ENCODE measurements at places on chromosomes 11 and 22. TPM values are rescaled to one million over a fixed set of nuclear protein-coding genes. Genes with fewer than 3 reads are reported as not detected.

DNA sequence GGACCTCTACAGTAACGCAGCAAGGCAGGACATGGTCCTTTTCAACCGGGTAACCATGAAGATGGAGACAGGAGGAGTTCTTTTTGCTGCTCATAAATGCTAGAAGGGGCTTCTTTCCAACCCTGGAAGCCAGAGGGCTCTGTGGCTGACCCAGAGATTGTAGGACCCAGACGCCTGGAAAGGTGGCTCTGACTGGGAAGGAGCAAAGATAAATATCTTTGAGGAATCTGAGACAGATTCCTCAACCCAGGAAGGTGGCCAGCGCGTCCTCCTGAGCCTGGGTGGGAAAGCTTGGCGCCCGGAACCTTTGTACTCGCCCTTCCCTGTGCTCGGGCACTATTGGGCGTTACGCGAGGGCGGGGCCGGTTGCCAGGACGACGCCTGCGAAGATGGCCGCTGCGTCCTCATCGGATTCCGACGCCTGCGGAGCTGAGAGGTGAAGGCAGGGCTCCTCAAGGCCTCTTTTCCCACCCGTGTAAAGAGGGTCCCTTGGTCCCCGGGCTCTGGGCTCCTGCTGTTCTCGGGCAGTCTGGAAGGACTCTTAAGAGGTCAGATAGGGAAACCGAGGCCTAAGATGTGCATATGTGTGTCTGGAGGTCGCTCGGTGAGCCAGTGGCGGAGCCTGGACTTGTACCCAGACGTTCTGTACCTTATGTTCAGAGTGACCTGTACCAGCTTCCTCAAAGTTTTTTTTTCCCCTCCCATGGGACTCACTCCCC is at the start of gene BBS1:
Gene BBS1, plus strand, starts transcription at position 365 of the 719 bp plus-strand sequence. Its CDS starts 25 bp downstream, at position 390.
- peaks cover 14% of the 10 kb centered on the region for H3K4me1 ChIP-seq
- H3K27ac ChIP-seq = no peak within 1 kb of the TSS
- H3K4me3 ChIP-seq = peak within 1 kb of the TSS; percentile 85
- peak; percentile 87 for DNase-seq
- H3K27me3 ChIP-seq = no peaks in the 10 kb centered on the region

Gene SNX32
- 0.89 TPM for polyA plus RNA-seq

GRCh38 chr11:134270250-134270714 is 5.9 kb upstream of the GLB1L3 start:
- peaks cover under 1% of the 10 kb centered on the region for H3K4me1 ChIP-seq
- H3K27me3 ChIP-seq = peaks cover 24% of the 10 kb centered on the region
- no peak overlapping the region for H3K27ac ChIP-seq

Gene EHF
- polyA plus RNA-seq = not detected

DNA sequence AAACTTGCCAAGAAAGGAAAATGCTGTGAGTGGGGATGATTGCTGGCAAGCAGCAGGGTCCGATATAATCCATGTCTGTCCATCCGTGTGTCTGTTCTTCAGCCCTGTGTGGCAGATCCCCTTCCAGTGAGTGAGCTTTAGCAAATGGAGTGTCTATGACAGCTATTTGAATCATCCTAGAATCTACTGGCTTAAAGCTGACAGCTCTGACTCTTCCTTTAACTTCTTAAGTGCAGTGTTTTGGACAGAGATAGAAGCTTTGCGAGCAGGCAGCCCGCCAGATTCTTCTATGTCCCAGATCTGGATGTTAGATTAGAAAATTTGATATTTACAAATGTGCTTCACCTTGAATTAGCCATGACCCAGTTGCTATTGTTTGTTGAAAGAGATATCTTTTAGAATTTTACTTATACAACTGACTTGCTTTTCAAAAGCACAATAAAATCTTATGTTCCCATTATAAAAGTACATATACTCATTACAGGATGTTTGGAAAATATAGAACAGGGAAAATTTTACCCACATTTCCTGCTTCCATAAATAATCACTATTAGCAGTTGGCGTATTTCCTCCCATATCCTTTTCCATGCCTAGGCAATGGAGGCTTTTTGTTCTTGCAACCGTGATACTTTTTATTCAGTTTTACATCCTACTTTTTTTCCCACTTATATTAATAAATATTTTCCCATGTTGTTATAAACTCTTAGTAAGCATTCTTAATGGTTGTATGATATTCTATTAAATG is 124.5 kb downstream of the COMMD9 start:
- H3K36me3 ChIP-seq = no peaks in the 10 kb centered on the region
- no peaks in the 10 kb centered on the region for H3K4me1 ChIP-seq
- no peaks in the 10 kb centered on the region for H3K27me3 ChIP-seq
- H3K4me3 ChIP-seq = no peak overlapping the region
- no peak for DNase-seq

- H3K4me3 ChIP-seq = no peak overlapping the region
- H3K27ac ChIP-seq = no peak overlapping the region
- DNase-seq = no peak
- no peaks in the 10 kb centered on the region for H3K4me1 ChIP-seq
- H3K36me3 ChIP-seq = no peaks in the 10 kb centered on the region
Observed at GRCh38 chr11:128948583-128948982, 5.9 kb upstream of the TP53AIP1 start.

DNA sequence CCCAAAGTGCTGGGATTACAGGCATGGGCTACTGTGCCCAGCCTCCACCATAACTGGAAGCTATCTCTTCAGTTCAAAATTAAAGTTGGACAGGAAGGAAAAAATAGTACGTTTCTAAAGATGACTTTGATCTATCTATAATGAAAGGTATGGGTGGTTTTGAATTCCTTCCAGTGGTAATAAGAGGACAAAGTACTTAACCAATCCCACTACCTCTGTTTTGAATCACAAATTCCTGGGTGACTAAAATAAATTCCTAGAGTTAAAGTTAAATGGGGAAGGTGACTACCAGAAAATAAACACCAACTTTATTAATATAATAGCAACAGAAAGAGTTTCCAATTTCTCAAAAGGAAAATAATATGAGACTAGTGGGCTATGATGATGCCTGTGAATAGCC is 9.1 kb downstream of the PHF5A start:
- no peak overlapping the region for H3K4me3 ChIP-seq
- peaks cover 6% of the 10 kb centered on the region for H3K36me3 ChIP-seq
- H3K27me3 ChIP-seq = no peaks in the 10 kb centered on the region
- DNase-seq = no peak
- H3K27ac ChIP-seq = no peak overlapping the region

GRCh38 chr11:100338144-100338840 is 348.8 kb upstream of the ARHGAP42 start:
- DNase-seq = no peak
- no peak overlapping the region for H3K27ac ChIP-seq

- peaks cover 2% of the 10 kb centered on the region for H3K36me3 ChIP-seq
- H3K4me3 ChIP-seq = peak overlapping the region; percentile 92
- H3K4me1 ChIP-seq = peaks cover 19% of the 10 kb centered on the region
- H3K27ac ChIP-seq = peak overlapping the region; percentile 86
Observed at GRCh38 chr11:4095509-4096230, 1.1 kb downstream of the RRM1 start.

DNA sequence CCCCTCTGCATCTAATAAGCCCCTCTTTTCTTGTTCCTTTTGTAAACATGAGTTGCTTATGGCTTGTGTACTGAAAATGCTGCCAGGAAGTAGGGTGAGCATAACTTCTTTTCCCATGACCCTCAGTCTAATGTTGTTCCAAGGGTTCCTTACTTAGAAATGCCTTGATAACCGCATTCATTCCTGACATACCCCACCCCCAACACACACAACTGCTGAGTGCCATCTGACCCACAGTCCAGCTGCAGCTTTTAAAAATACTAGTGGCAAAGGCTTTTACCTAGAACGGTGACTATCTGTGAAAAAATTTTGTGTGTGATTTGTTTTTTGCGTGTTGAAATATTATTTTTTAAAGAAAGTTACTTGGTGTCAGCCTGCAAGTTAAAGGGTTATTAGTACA is 52.6 kb downstream of the ARHGAP42 start:
- H3K4me3 ChIP-seq = no peak overlapping the region
- H3K36me3 ChIP-seq = no peaks in the 10 kb centered on the region
- no peak overlapping the region for H3K27ac ChIP-seq
- no peaks in the 10 kb centered on the region for H3K27me3 ChIP-seq

Gene HBB
- 69.7 TPM for polyA plus RNA-seq

DNA sequence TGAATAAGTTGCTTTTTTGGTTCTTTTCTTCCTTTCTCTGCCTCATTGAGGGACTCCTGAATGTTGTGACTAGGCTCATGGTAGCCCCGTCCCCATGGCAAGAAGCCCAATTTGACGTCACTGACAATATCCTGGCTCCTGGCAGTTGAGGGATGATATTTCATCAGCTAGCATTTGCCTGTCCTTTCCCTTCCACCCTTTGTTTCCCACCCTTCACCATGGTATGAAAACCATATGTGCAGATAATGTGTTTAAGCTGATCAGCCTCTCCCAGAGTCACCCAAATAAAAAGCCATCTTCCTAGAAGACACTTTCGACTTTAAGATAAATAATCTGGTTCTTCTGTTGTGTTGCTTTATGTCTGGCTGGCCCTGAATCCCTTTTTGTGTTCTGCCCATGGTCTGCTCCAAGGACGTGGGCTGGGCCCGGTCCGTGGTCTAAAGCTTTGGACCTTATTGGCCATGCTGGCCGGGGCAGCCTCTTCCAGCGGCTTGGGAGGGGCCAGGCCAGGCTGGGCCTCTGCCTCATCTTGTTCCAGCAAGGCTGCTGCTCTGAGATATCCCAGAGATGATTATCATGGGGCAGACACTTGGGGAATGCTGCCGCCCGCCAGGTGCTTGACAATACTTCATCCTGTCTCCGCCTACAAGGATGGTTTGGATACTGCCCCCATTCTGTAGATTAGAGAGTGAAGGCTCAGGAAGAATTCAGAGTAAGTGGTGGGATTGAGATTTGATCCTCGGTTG is 5.1 kb downstream of the TSPAN18 start:
- H3K4me1 ChIP-seq = peaks cover 7% of the 10 kb centered on the region
- H3K36me3 ChIP-seq = no peaks in the 10 kb centered on the region
- H3K4me3 ChIP-seq = no peak overlapping the region
- H3K27me3 ChIP-seq = peaks cover 19% of the 10 kb centered on the region
- no peak for DNase-seq

Gene GUCY1A2
- not detected for polyA plus RNA-seq

Gene OR5F1
- not detected for polyA plus RNA-seq

Gene ADAMTS8
- not detected for polyA plus RNA-seq

DNA sequence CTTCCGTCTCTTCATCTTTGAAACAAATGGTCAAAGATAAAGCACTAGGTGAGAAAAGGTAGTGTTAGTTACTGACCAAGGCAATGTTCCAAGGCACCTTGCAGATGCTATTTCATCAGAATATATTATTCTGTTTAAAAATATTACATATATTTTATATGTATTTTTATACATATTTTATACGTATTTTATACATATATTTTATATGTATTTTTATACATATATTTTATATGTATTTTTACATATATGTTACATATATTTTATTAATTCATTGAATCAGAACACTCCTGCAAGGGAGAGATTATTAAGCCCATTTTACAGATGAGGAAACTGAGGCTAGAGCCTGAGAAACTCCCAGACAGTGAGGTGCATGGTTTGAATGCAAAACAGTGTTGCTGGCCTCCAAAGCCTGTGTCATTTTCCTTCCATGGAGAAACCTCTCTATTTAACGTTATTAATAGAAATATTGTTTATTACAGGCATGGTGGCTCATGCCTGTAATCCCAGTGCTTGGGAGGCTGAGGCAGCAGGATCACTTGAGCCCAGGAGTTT is 120.6 kb upstream of the CD82 start:
- H3K27me3 ChIP-seq = no peaks in the 10 kb centered on the region
- H3K27ac ChIP-seq = no peak overlapping the region
- no peak overlapping the region for H3K4me3 ChIP-seq
- no peaks in the 10 kb centered on the region for H3K4me1 ChIP-seq

Gene KRTAP5-1
- not detected for polyA plus RNA-seq

Gene HSPB2
- not detected for polyA plus RNA-seq

DNA sequence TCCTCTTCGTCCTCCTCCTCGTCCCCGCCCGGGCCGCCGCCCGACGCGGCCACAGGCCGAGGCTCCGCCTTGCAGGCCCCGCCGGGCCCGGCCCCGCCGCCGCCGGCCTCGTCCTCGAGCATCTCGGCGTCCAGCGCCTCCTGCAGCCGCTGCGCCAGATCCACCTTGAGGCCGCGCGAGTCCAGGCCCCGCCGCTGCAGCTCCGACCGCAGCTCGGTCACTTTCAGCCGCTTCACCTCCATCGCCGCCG is 417 bp downstream of the HNRNPUL2 start:
- H3K36me3 ChIP-seq = peaks cover 29% of the 10 kb centered on the region
- peaks cover 41% of the 10 kb centered on the region for H3K4me1 ChIP-seq
- H3K27me3 ChIP-seq = no peaks in the 10 kb centered on the region
- H3K27ac ChIP-seq = peak overlapping the region; percentile 90
- H3K4me3 ChIP-seq = peak overlapping the region; percentile 99
- DNase-seq = no peak

DNA sequence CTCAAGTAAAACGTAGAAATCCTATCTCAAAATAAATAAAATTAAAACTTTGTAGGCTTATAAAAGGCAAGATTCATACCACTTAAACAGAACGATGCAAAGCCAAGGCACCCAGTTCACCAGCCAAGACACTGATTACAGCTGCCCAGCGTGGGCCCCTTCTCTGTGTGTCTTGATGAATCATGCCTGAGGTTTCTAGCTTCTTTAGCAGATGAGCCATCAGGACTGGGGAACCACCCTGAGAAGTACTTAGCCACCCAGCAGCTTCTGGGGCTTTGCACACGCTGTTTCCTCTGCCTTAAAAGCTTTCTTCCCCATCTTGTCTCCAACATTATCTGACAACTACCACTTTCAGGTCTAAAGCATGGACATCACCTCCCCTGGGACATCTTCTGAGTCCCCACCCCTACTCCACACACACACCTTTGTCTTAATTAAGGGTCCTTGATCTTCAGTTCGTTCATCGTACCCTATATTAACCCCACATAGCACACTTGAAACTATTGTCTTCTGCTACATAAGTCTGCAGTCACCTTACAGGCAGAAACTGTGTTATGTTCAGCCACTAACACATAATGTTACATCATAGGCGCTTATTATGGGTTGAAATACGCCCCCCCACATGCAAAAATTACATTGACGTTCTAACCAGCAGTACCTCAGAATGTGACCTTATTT is 8.7 kb upstream of the LAYN start:
- no peaks in the 10 kb centered on the region for H3K36me3 ChIP-seq
- peaks cover 5% of the 10 kb centered on the region for H3K27me3 ChIP-seq
- H3K4me3 ChIP-seq = no peak overlapping the region

Gene CCDC157
- 5.6 TPM for polyA plus RNA-seq

Gene MUC2
- not detected for polyA plus RNA-seq

Gene MOV10L1
- not detected for polyA plus RNA-seq

- H3K36me3 ChIP-seq = no peaks in the 10 kb centered on the region
- DNase-seq = no peak
- no peak overlapping the region for H3K27ac ChIP-seq
Observed at GRCh38 chr11:102191832-102192231, 81.6 kb downstream of the YAP1 start.

DNA sequence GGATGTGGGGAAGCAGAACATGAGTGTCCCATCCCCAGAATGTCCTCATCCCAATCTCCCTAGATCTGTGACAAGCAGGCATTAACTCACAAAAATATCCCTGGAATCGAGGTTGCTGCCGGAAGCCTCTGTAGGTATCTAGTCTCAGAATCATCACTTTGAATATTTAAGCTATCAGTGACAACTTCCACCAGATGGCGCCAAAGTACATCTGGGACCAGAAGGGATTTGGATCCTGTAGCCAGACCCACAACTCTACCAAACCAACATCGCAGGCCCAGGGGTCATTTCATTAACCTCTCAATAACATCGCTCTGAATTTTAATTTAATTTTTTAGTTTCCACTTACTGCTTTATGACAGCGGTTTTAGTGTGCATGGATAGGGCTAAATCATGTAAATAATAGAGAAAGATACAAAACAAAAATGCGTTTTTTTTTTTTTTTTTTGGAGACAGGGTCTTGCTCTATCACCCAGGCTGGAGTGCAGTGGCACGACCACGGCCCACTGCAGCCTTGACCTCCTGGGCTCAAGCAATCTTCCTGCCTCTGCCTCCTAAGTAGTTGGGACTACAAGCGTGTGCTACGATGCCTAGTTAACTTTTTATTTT is 1.1 kb upstream of the EXT2 start:
- H3K27me3 ChIP-seq = no peaks in the 10 kb centered on the region
- no peak overlapping the region for H3K4me3 ChIP-seq
- DNase-seq = peak; percentile 83
- H3K4me1 ChIP-seq = peaks cover 18% of the 10 kb centered on the region
- H3K36me3 ChIP-seq = no peaks in the 10 kb centered on the region

Measured in B cell (primary cell).